ENCODE measurements at places on chromosomes 12 and 14.

DNA sequence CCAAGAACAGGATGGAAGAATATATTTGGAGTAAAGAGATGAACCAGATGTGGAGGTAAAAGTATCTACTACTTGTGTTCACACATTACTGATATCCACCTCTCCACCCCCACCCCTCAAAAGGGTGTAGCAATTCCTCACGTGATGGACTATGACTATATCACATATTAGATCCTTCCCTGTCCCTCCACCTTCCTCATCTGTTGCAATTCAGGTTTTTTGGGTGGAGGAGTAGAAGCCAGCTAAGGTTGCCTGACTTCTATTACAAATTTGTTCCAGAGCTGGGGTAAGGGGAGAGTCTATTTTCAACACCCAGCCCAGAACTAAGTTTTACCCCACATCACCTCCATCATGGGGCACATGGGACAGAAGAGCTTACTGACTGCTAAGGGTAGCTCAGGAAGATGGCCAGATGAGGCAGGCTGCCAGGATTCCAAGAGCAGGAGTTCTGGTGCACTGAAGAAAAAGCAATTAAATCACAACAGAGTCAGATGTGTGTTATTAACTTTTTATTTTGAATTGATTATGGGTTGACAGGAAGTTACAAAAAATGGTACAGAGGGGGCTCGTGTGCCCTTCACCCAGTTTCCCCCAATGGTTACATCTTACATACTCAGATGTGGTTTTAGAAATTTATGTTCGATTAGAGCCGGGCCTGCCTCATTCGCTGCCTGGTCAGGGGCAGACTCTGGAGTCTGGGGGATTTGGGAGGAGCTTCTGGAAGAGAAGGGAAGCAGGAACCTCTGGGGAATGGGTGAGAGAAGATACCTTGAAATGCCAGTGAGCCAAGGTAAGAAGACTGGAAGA is 2.1 kb downstream of the RNASE13 start:
- no peak for DNase-seq

DNA sequence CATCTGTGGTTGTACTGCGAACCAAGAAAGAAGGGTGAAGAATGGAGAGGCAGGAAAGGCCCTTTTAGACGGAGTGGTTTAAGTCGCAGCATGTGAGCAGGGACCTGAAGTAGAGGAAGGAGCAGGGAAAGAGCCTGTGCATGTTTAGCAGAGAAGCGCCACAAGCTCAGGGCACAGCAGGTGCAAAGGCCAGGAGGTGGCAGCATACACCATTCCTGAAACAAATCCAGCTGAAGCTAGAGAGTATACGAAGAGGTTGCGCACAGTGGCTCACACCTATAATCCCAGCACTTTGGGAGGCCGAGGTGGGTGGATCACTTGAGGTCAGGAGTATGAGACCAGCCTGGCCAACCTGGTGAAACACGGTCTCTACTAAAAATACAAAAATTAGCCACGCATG is 49.9 kb downstream of the HELB start:
- DNase-seq = no peak

DNA sequence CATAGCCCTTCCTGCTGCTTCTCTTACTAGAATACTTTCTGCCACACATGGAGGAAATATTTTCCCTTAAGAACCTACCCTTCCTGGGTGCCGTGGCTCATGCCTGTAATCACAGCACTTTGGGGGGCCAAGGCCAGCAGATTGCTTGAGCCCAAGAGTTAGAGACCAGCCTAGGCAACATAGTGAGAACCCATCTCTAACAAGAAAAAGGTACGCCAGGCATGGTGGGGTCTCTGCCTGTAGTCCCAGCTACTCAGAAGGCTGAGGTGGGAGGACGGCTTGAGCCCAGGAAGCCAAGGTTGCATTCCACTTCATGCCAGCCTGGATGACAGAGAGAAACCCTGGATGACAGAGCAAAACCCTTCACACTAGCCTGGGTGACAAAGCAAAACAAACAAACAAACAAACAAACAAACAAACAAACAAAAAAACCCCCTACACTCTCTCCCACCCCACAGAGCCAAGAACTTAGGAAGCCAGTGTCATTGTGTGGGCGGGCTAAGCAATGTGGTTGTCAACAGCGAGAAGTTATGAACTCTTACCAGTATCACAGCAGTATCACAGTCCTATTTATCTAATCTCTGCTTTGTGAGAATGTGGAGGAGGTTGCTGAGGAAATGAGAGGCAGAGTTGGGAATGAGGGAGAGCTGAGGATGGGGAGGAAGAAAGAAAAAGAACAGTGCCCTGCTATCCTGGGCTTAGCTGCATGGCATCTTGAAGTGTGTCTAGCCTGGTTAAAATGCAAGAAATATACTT is 53.8 kb upstream of the CLEC14A start:
- DNase-seq = no peak

GRCh38 chr12:2813214-2814185 is 1.0 kb downstream of the ITFG2 start:
- peak; percentile 34 for DNase-seq

- DNase-seq = no peak
Measured at GRCh38 chr14:80266930-80267329, 55.6 kb upstream of the DIO2 start.

DNA sequence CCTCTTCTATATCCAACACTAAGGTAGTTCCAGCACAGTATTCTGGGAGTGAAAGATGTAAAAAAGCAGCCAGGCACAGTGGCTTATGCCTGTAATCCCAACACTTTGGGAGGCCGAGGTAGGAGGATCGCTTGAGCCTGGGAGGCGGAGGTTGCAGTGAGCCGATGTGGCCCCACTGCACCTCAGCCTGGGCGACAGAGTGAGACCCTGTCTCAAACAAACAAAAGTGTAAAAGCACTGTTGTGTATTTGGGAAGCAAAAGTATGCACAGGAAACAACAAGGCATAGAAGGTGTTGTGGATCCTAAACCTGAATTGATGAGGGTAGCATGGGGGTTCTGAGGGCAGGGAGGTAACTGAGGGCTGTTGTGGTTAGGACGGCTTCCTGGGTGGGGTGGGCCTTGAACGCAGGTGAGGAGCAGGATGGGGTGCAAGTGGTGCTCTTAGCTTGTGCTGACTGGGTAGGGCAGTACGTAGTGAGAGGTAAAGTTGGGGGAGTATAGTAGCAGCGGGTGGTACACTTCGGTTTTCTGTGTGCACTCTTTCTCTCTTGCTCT is 64.2 kb downstream of the RASSF3 start:
- no peak for DNase-seq

GRCh38 chr14:46245276-46245675 is 406.3 kb downstream of the RPL10L start:
- no peak for DNase-seq

GRCh38 chr12:68792952-68793351 is 15.0 kb upstream of the MDM2 start:
- no peak for DNase-seq

DNA sequence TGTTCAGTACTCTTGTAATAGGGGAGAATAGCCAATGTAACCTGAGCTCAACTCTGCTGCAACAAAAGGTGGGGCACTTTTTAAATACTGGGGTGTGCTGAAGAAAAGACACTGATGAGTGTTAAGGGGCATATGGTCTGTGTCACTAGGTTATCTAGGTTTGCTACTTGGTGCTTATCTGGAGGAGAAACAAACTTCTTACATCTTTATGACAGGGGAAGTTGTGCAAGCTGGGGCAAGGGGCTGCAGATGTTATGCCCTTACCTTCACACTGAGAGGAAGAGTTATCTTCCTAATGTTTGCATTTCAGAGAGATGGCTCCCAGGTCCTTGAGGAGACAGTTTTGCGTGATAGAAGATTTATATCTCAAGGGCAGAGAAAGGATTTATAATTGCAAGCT is 90.9 kb upstream of the PKP2 start:
- DNase-seq = no peak

DNA sequence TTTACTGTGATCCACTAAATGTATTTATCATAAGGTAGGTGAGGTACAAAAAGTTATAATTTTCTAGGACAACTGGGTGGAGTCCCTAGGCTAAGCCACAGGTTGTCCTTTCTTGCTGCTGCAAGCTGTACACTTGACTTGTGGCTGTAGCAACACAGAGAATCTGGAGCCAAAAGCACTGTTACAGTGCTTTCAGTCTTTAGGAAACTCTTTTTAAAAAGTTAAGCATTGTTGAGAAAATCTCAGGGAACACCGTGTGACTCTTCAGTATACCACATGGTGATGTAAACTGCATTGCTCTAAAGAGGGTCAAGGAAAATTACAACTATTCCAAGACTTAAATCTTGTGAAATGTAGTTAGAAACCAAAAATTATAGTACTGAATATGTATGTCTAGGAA is 11.4 kb downstream of the SLC15A5 start:
- DNase-seq = no peak

GRCh38 chr14:54450535-54450934 is 9.4 kb upstream of the CNIH1 start:
- no peak for DNase-seq

DNA sequence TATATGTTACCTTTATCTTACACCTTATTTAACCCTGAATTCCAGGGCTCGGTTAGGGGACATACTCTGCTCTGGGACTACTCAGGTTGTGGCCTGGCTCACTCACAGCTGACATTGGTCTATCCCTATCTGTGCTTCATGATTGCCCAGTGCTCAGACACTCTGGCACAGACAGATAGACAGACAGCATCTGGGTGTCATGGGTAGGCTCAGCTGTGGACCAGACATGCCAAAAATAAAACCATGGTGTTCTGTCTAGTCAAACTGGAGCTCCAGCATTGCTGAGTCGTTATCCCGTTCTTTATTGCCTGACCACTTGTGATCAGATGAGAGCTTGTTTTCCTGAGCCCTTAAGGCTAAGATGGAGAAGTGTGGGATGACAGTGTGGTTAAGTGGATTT is 29.0 kb downstream of the FBXW8 start:
- DNase-seq = no peak

GRCh38 chr14:104872469-104873341 is 7.6 kb downstream of the CEP170B start:
- no peak for DNase-seq

Data from stimulated activated CD4-positive, alpha-beta T cell treated with anti-CD3 and anti-CD28 coated beads, Interleukin-2, amount 100 ng/mL, for 48 hours (primary cell).